ENCODE measurements at places on chromosomes 7 and 10. TPM values are rescaled to one million over a fixed set of nuclear protein-coding genes. Genes with fewer than 3 reads are reported as not detected.

DNA sequence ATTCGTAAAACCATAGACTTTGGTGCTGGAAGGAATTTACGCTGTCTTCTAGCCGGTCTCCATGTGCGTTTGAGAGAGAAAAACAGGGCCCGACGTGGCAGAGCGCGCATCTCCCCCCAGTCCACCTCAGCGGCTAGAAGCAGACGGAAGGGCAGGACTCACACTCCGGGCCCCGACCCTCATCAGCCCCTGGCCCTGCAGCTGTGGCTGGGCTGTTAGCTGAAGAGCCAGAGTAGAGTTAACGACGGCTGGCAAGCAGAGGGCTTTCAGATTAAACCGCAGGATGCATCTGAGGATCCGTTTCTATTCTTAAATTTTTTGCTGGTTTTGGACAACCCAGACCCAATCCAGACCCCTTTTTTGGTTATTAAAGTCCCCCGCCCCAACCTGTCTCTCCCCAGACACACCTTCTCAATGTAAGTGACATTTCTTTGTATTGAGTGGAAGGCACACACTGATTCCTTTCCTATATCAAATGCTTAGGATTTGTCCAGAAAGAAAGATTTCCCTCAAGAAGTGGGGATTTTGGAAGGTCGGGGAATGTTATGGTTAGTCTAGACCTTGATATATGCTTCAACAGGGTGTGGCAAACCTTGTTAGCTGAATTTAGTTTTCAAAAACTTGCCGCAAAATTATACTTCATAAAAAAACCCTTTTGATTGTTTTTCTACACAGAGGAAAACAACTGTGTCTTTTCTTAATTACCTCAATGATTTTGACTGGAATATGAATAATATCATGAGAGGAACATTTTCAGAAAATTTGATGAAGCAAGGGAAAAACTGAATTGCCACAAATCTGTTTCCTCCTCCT lies 1.7 kb upstream of the TBX20 start:
- no peak for DNase-seq

The STN1 gene
- total RNA-seq, result 28.1 TPM

GRCh38 chr10:132229834-132230556 lies 43.2 kb downstream of the DPYSL4 start:
- DNase-seq, result no peak

DNA sequence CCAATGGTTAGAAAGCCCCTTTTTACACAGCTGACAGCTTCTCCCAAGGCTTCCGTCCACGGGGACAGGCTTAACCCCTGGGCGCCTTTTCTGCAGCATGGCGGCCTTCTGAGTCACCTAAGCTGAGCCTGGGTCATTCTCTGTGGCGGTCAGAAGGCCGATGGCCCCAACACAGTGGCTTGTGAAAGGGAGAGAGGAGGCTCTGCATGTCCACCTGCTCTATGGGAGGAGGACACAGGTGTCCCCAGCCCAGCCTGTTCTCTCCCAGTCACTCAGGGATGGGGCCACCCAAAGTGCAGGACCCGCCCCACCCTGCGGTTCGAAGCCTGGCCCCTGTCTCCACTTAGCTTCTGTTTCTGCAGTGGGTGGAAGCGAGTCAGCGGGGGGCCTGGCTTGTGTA lies 20.4 kb upstream of the TTYH3 start:
- no peak for DNase-seq

The NUTM2E gene
- 1.3 TPM for total RNA-seq

The ENTPD7 gene
- 27.7 TPM for total RNA-seq

DNA sequence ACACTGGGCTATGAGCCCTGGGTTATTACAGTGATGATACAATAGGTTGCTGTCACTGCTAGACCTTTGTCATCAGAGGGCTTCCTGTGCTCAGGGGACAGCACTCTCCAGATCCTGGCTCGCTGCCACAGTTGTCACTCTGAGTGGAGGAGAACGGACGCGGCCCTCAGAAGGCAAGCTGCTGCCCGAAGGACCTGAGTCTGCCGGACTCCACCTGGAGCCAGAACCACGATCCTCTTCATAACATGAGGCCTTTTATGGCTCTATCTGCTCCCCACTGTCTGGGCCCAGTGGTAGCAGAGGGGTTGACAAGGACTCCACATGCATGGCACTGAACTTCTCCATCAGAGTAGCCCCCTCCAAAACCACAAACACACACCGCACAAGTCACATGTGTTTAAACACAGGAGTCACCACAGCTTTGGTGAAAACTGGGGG lies 94.7 kb upstream of the EFCAB10 start:
- no peak for DNase-seq

DNA sequence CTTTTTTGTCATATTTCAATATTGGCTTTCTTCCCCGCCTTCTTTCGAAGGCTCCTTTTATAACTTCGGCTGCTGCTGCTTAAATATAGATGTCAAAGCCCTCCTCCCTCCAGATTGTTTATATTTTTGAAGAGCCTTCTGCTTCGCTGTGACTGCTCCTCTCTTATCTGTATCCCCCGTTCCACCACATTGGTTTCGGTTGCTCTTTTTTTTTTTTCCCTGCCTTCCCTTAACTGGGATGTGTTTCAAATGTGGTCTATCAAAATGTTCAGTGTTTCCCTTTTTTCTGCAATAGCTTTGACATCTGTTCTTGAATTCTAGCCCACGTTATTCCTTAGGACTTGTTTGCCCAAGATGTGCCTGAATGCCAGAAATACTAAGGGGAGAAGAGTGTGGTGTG lies 96.4 kb downstream of the CUX1 start:
- DNase-seq, result no peak

DNA sequence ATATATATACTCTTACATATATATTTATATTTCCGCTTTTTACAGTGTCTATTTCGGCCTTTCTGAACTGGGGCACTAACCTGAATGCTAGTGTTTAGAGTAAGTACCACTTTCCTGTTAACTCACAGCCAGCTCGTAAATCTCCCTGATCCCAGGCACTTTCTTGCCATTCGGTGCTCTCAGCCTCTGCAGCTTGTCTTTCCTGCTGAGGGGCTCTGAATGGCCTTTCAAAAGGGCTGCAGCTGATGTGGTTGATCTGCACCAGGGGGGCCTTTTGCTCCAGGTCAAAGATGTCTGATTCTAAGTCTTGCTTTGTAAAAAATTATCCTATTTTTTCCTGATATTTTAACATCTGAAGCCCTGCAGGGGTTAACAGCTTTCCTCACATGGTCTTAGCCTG lies 25.5 kb upstream of the HPS1 start:
- DNase-seq, result no peak

GRCh38 chr7:43294080-43294630 lies 181.7 kb downstream of the HECW1 start:
- DNase-seq, result peak; percentile 45

GRCh38 chr7:103851357-103851756 lies 138.1 kb downstream of the RELN start:
- DNase-seq, result no peak

DNA sequence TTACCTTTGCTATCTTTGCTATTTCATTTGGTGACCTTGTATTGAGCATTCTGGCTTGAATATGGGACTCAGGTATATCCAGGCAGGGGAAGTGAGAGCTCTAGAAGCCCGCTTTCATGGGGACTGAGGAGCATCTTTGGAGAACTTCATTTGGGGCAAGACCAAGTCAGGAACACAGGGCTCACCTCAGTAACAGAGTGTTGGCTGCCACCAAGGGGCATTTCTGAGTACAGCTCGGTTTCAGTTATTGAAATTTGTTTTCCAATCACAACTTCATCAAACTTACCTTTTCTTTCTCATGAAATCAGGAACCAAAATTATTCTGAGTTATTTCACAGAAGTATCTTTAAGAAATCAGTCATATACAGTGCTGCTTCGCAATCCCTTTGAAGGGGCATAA lies 337.2 kb downstream of the C7orf25 start:
- no peak for DNase-seq

The ADCY1 gene
- 5.8 TPM for total RNA-seq

GRCh38 chr10:90197766-90198165 lies 496.4 kb downstream of the KIF20B start:
- peak; percentile 28 for DNase-seq

DNA sequence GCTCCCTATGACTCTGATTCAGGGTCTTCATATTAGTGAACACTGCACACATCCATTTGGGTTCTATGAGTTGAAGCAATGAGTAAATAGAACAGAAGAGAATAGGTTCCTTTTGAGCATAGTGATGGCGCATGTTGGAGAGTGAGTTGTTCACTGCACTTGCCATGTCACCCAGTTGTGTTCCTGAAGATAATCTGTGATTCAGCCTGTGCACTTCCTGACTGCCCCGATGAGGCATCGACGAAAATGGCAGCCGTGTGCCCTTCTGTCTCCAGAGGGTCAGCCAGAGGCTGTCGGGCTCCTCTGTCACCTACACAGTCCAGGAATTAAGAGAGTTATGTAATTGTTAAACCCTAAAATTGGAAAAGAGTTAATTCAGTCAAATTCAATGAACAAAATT lies 94.7 kb downstream of the GALNT11 start:
- no peak for DNase-seq

DNA sequence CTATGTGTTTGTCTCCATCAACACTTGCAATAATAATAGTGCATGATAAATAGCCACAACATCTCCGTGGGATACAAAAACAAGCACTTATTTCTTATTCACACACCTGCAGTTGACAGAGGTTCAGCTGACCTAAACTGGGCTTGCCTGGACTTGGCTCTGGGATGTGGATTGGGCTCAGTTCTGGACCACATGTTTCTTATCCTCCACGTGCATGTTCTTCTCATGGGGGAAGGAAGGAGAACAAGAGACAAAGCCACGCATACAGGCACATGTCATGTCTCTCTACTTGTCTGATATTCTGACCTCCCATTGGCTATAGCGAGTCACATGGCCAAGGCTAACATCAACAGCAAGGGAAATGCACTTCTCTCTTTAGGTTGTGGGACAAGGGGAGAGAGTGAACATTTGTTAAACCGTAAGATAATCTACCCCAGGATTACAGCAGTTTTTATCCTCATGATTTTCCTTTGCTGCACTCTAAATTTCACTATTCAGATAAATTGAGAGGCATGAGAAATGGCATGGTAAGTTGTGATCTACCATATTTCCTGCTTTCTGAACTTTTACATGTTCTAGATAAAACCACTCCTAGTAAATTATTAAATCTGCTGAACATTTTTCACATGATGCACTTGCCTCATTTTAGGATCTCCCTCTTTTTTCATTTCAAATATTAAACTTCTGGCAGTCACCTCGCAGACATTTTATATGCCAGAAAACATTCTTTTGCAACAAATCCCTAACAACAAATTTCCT lies 33.7 kb downstream of the CFAP58 start:
- DNase-seq, result no peak

The UCN3 gene
- not detected for total RNA-seq

The CNNM1 gene
- 0.62 TPM for total RNA-seq

The NXPH1 gene
- total RNA-seq, result not detected

GRCh38 chr10:11106621-11107374 lies 89.1 kb downstream of the CELF2 start:
- DNase-seq, result no peak

DNA sequence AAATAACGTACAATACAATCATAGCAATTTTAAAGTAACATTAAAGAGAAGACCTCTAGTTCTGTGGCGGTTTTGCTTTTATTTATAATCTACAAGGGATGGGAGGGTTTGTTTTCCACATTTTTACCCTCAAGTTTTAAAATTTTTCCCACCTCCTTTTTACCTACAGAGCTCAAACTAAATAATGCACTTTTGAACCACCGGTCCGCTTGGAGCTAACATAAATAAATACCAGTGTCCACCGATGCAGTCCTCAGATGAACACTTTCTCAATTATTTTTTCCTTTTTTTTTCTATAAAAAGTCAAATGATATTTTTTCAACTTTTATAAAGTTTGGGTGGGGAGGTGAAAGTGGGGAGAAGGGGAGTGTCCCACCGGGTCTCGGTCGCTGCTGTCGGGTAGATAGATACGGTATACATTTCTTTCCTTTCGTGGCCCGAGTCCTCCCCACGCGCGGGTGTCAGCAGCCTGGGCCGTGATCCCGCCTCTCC lies 3.3 kb downstream of the ZNF503 start:
- DNase-seq, result no peak

- DNase-seq, result no peak
Measured at GRCh38 chr10:131556061-131556896, 244.8 kb upstream of the TCERG1L start.

DNA sequence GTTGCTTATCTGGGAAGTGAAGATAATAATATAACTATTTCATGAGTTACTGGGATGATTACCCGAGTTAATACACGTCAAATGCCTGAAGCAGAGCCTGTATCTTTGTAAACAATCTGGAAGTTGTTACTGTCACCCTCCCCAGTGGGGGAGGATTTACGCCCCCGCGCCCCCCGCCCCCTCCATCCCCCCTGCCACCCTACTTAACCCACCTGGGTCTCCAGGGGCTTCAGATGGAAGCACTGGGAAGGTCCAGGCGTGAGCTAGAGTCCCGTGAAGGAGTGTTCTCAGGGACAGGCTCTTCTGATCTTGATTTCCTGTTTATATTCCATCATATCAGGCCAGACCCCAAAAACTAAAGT lies 691 bp upstream of the PPA1 start:
- DNase-seq, result no peak

- peak; percentile 77 for DNase-seq
Measured at GRCh38 chr7:39621261-39621660, 2.1 kb upstream of the RALA start.

The OR13A1 gene
- not detected for total RNA-seq

GRCh38 chr7:75986147-75986781 lies 8.1 kb downstream of the TMEM120A start:
- DNase-seq, result no peak

The INSYN2A gene
- total RNA-seq, result under 0.01 TPM

DNA sequence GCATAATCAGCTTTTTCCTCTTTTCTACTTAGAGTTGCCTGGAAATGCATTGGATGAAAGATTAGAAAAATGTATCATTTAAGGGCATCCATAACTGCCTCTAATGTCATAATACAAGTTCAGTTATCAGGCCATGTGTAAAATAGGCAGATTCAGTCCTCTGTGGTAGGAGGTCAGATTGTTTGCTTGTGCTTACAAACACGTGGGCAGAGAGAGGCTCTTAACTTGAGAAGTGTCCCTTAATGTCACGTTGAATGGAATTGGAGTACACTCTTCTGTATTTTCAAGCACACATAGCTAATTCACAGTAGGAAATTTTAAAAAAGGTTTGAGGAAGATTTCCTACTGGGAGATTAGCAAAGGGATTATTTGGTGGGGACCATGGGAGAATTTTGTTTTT lies 359.8 kb upstream of the MTPN start:
- no peak for DNase-seq

DNA sequence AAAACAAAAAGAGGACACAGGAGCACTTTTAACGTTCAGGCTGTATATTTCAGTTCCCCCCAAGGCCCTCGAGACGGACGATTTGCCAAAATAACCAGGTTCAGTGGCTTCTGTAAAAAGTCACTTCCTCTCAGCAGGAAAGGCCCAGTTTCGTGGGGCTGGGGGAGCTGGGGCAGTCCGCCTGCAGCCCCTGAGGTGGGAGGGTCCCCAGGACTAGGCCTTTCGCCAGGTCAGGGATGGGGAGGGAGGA lies 28.8 kb downstream of the WDR86 start:
- no peak for DNase-seq

Data from kidney epithelial cell (primary cell).